ENCODE measurements at places on chromosomes 7 and 10.

- no peak for DNase-seq
Measured at GRCh38 chr7:47572939-47573757, 8.8 kb downstream of the TNS3 start.

DNA sequence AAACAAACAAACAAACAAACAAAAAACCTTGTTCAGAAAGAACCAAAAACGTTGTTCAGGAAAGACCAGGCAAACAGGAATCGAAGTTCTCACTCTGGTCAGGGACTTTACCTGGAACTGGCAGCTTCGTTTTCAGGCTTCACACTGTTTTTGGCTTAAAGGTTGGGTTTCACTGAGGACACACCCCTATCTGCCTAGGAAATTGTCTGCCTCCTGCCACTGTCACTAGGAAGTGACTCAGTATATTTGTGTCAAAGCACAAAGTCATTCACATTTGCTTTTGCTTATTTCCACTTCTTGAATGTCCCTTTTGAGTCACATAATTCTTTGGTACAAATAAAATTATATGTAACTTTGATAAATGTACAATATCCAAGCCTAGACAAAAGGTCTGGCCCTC, 37.9 kb downstream of the PNLIPRP3 start:
- DNase-seq, result no peak

DNA sequence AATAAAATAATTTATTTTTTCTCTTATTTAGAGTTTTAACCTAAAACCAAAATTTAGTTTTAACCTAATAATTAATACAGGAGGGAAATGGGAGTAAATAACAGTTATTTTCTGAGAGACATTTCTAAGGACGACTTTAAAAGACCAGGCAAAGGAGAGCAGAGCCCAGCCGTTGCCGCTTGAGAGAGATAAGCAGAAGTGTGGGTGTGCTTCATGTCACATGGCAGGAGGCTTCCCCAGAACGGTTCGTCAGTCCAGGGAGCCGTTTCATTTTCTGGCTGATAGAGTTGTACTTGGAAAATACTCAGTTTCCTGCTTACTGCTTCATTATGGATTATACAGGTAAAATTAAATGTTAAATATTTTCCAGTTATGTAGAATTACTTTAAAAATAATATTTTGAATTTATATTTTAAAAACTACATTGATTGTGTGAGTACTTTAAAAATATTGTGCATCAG, 61.4 kb downstream of the ST7 start:
- DNase-seq, result no peak

DNA sequence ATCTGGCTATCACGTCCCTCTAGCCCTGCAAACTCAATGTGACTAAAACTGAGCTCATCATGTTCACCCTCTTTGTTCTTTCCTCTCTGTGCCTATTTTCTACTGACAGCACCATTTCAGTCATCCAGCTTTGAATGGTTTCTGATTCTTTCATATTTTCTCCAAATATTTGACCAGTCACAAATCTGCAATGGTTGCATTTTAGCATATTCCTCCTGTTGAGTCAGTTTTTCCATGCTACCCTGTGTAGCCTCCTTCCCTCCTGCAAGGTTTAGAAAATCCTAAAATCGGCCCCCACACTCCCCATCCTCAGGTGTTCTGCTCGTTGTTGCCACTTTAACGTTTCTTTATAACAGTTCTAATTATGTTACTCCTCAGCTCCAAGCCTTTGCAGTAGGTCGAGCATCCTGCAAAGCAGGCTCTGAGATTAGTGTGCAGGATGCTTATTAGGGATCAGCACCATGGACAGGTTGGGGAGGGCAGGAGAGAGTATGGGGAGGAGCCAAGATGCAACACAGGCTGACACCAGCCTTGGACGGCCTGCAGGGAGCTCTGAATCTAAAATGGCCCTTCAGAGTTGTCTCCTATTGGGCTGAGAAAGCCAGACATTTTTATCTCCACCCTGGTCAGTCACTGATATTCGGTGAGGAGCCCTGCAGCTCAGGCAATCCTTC, 531.0 kb upstream of the COBL start:
- DNase-seq, result no peak

GRCh38 chr7:48089046-48090003, at the start of gene UPP1:
Gene UPP1 (plus strand): TSS chr7:48089265. CDS start chr7:48094784, 5,519 bp downstream.
- no peak for DNase-seq

DNA sequence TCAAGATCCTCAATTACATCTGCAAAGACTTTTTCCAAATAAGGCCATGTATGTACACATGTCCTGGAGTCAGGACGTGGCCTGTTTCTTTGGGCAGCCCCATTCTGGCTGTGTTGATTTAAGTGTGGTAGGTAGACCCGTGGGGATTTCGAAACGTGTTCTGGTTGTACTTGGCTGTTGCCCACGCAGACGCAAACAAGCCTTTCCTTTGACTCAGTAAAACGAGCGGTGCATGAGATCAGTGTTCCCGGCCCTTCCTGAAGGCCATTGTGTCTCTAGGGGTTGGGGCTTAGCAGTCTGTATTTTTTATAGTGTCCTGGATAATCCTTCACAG, 64.8 kb upstream of the DNAJB6 start:
- peak; percentile 75 for DNase-seq

Measured in RCC 7860 (cell line).